ENCODE measurements at places on chromosomes 7 and 10.

- DNase-seq = no peak
Measured at GRCh38 chr7:108222236-108222892, 92.2 kb upstream of the LAMB4 start.

- DNase-seq = no peak
Measured at GRCh38 chr7:71782051-71782450, 630.1 kb downstream of the CALN1 start.

DNA sequence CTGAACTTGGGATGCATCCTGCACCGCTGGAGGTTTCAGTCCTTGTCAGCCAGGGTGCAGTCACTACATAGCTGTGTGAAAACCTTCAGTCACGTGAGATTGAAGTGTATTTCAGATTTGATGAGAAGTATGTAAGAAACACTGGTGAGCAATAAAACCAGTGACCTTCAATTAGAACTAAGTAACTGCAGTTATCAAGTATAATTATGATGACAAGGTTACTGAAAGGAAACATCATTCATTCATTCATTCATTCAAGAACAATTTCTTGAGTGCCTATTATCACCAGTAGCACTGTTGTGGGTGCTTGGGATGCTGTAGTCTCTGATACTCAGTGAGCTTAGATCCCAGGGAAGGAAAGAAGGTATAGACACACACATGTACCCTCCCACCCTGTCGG, 33.6 kb downstream of the RHEB start:
- no peak for DNase-seq

DNA sequence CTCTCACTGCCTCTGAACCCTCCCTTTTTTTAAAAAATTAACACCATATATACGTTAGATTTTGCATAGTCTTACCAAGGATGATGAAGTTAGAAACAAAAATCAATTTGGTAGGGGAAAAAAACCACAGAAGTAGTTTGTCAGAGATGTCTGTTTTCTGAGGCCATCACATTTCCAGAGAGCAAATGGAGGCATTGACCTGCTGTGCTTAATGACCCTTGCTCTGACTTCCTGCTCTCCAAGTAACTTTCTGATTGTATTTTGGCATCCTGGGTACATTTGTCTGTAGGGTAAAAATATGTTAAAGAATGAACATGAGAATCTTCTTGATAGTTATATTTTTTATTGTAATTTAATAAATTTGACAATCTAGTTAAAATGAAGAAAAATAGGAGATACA, 140.2 kb downstream of the LCOR start:
- DNase-seq = no peak
